ENCODE measurements at places on chromosomes 16 and 17. TPM values are rescaled to one million over a fixed set of nuclear protein-coding genes. Genes with fewer than 3 reads are reported as not detected.

The CMTM2 gene
- total RNA-seq: not detected

DNA sequence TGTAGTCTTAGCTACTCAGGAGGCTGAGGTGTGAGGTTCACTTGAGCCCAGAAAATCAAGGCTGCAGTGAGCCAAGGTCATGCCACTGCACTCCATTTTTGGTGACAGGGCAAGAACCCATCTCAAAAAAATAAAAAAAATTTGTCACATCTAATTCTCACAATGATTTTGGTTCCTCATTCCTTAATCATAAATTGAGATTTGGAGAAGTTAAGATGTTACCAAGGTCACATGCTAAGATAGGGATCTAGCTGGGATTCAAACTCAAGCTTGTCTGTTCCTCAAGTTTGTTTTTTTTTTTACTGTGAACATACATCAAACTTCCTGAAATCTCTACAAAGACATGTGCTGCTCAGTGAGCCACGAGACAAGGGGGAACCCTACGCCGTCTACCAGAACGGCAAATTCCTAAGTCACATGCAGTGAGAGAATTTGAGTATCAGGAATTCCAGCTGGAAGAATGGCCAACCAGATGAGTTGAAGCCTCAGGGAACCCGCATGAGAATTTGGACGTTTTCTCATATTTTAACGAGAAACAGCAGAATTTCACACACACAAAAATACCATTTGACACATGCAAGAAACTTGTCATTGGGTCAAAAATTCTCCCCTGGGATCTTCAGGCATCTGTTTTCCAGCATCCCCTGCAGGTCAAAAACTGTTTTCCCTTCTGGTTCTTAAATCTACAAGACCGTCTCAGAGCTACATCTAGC, 414.1 kb upstream of the GOT2 start:
- no peak for DNase-seq

The FN3K gene
- 4.0 TPM for total RNA-seq

The ARHGAP44 gene
- 10.6 TPM for total RNA-seq

GRCh38 chr16:53545433-53545832, 42.4 kb upstream of the AKTIP start:
- no peak for DNase-seq

DNA sequence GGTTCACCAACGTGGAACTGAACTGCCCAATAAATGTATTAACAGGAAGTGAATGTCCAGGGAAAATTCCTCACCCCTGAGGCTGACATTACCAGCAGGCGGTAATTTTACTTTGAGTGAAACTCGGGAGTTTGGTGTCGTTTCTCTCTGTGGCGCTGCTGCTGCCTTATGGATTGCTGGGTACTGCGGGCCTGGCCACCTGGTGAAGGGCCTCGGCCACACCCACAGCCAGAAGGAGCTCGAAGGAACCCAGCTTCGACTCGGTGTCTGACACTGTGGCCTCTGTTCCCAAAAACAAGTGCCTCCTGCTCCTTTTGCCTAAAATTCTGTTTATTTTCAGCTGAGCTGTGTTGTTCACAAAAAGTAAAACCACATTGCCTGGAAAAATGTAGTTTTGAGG, 115.0 kb downstream of the BANP start:
- no peak for DNase-seq

GRCh38 chr17:39642291-39643074, 5.5 kb downstream of the STARD3 start:
- no peak for DNase-seq

GRCh38 chr16:57544124-57544653, 1.7 kb downstream of the ADGRG5 start:
- no peak for DNase-seq

GRCh38 chr17:66652840-66653507, 181.9 kb upstream of the CACNG5 start:
- DNase-seq: no peak

DNA sequence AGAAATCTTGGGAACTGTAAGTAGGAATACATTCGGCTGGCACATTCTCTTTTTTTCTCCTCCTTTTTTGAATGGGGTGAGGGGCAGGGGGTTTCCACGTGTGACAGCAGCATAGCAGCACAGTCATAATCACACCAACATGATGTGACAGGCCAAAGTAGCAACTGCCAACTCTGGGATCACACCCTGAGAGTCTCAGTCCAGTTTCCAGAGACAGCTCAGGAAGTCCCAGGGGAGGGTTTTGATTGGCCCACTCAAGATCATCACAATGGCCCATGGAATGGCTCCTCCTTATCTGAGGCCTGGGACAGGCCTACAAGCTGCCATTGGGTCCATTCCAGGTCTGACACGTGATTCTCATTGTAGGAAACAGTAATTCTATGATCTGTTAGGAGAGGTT, 207.1 kb upstream of the ASIC2 start:
- no peak for DNase-seq

Measured in neural progenitor cell (in vitro differentiated cells).